ENCODE measurements at places on chromosomes 2 and 18.

- no peak for DNase-seq
Observed at GRCh38 chr2:86174445-86174844, 20.8 kb downstream of the IMMT start.

GRCh38 chr2:161241894-161242293 lies 66.3 kb upstream of the PSMD14 start:
- DNase-seq: no peak

- DNase-seq: no peak
Observed at GRCh38 chr2:64632835-64633819, 20.6 kb downstream of the SERTAD2 start.

DNA sequence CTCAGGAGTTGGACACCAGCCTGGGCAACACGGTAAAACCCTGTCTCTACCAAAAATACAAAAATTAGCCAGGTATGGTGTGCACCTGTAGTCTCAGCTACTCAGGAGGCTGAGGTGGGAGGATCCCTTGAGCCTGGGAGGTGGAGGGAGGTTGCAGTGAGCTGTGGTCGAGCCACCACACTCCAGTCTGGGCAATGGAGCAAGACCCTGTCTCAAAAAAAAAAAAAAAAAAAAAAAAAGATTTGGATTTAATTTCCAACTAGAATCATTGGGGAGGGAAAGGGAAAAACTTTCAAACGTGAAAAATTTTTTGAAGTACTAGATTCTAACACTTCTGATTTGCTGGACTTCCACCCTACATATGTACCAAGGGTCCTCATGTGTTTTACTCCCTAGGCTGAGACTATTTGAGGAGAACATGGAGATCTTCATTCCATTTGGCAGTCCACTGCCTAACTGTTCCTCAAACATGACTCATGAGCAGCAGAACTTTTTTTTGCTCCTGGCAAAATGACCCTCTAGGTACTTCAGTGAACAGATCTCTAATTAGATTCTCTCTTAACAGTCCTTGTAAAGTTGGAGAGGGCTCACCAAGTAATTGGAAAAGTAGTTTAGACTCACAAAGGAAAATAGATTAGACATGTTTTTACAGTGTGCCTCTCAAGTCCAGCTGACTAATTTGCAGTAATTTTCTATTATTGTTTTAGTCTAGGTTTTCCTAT lies 267.6 kb downstream of the METTL4 start:
- no peak for DNase-seq

DNA sequence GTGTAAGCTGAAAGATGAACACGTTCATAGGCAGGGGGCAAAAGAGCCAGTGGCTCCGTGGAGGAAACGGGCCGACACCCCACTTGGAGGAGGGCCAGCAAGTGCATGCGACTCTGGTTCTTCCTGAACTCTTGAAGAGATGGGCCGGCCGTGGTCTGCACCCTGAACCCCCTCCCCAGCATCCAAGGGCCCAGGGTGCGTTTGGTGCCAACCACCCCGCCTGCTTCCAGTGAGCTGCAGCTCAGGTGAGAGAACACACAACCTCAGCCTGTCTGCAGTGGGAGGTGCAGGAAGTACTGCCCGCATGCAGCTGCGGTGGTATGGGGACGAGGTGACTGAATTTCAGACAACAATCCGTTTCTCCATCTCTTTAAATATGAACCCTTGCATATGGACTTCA lies 58.9 kb downstream of the ADNP2 start:
- DNase-seq: no peak

DNA sequence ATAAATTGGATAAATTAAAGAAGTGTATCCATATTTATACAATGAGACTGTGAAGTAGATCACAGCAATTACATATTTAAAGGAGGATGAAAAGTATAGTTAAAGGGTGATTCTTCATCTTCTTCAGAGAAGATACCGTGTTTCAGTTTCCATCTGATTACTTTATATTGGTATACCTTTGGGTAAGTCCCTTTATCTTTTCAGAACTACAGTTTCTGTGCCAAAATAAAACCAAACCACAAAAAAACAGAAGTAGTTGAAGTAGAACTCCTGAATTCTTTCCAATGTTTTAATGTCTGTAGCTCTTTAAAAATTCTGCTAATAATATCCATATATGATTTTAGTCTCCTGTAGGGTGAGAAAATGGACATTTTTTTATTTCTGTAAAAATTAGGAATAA lies 231.2 kb upstream of the LINC00305 start:
- no peak for DNase-seq

DNA sequence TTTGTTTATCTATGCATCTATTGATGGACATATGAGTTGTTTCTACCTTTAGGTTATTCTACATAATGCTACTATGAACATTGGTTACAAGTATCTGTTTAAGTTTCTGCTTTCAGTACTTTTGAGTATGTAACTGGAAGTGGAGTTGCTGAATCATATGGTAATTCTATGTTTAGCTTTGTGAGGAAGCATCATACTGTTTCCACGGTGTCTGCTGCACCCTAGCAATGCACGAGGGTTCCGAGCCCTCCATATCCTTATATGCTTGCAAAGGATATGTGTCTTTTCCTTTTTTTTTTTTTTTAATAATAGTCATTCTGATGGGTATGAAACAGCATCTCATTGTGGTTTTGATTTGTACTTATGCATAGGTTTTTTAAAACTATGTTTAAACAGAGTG lies 83.7 kb downstream of the FMNL2 start:
- no peak for DNase-seq
